ENCODE measurements at places on chromosomes 12 and 14.
A peak's percentile ranks its signal among the peaks of the same experiment; 100 is the strongest.

GRCh38 chr12:72388322-72388721 lies 116.2 kb downstream of the TRHDE start:
- DNase-seq: no peak

GRCh38 chr12:111195316-111195715 lies 173.6 kb downstream of the PHETA1 start:
- DNase-seq: no peak

DNA sequence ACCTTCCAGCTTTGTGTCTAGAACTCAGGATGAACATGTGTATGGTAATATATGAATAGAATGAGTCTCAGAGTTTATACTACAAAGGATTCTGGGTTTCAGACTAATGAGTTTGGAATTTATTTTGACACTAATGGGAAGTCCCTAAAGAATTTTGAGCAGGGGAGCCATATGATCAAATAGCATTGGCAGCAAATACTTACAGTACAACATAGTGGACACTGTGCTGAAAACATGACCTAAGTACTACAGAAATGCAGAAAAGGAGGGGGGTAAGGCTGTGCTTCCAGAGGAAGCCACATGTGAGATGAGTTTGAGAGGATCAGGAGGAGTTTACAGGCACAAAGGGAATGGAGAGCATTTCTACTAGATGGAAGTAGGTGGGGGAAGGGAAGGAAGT lies 225.8 kb downstream of the C12orf42 start:
- DNase-seq: no peak

GRCh38 chr12:108498136-108498535 lies 16.9 kb upstream of the FICD start:
- DNase-seq: no peak

DNA sequence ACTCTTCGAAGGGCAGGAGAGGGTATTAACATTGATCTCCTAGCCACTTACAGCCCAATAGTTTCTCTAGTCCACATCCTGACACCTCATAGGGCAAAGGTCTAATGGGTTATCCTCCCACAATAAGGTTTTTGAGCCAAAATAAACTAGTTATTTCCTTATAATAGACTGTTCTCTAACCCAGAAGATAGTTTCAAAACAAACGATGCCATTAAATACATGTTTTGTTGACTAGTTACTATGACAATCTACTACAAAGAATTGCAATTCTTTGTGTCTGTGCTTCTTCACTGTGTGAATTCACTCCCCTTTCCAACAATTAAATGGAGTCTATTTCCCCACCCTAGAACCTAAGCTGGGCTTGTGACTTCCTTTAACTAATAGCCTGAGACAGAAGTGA lies 6.4 kb upstream of the ACTR10 start:
- DNase-seq: no peak

GRCh38 chr14:75428230-75429104 lies 645 bp downstream of the JDP2 start:
- DNase-seq: peak; percentile 55

GRCh38 chr12:11228296-11228879 lies 41.1 kb downstream of the PRB3 start:
- DNase-seq: peak; percentile 45

GRCh38 chr12:81692008-81692407 lies 67.1 kb downstream of the PPFIA2 start:
- no peak for DNase-seq

GRCh38 chr12:28457785-28458184 lies 267.5 kb downstream of the CCDC91 start:
- DNase-seq: no peak

GRCh38 chr14:25516838-25517237 lies 466.9 kb upstream of the STXBP6 start:
- DNase-seq: no peak

DNA sequence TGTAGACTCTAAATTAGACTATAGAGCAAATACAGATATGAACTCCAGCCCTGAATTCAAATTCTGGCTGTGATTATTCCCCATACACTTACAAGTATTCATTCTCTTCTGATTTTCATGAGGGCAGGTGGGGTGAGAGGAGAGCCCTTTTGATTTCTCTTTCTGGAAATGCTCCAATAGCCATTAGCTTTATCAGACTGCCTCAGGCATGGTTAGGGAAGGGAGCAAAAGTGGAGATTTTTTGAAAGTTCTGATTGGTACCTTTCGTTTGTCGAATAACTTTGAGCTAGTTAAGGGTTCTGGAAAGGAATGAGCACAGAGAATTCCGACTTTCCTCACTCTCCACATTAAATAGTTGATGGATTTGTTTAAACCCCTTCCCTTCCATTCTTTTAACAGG lies 7.8 kb downstream of the HOXC5 start:
- no peak for DNase-seq

GRCh38 chr12:39692258-39692853 lies 72.8 kb upstream of the ABCD2 start:
- DNase-seq: no peak

DNA sequence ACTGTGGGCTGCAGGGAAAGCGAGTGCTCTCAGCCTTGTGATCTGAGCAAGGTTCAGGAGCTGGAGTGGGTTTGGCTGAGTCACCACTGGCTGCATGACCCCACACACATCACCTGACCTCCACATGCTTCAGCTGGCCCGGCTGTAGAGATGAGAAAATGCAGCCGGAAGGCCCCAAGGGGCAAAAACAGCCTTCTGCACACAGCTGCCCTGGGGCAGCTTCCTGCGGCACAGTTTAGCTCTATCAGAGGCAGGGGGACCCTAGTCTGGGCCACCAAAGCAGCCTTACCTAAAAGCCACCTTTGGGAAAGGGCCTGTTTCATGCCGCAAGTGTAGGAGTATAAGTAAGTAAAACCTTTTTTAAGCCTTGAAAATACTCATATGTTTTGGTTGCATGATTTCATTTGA lies 123.3 kb downstream of the SSPN start:
- peak; percentile 28 for DNase-seq

DNA sequence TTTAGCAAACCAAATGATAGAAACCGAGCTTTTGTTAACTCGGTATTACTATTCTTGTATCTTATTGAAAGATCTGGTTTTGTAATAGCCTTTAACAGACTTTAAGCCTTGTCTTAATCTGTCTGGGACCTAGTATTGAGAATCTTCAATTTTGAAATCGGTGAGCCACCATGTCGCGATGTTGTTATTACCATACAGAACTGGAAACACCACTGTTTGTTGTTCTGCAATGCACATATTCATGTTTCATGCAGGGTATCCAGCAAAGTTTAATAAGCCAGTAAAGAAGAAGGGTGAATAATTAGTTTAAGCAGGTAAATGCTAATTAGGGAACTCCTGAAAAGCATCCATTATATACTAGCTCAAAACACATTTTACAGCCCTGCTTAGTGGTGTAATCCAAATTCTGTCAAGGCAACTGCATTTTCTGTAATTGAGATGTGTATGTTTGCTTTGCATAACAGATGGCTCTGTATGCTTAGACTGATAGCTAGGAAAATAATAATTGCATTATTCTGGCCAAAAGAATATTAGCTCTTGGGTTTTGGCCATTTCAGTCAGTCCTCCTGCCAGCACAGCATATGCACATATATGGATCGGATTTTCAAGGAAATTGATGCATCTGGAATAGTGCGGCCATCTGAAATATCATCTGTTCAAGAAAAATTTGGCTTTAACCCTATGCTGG lies 389.2 kb downstream of the EGLN3 start:
- no peak for DNase-seq

DNA sequence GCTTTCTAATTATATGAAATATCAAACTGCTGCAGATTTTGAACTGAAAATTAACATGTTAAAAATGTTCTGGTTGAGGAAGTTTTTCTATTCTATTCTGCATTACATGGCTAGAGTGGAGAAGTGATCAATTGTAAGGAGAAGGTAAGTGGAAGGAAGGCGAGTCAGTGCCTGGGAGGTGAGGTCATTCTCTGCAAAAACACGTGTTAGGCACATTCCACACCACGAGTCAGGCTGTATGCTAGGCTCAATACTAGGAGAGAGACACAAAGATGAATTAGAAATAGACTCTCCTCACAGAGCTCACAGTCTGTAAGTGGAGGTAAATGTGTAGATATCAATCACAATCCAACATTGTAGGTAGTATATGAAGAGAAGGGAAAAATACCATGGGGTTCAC lies 194.1 kb downstream of the NOVA1 start:
- no peak for DNase-seq

- DNase-seq: peak; percentile 65
Measured at GRCh38 chr12:27332714-27333402, at the start of gene BMAL2. BMAL2 (plus strand) TSS chr12:27332836; CDS start chr12:27333073, 237 bp downstream.

All from AG08395 (cell line).